ENCODE measurements at places on chromosomes 2 and 18.
A peak's percentile ranks its signal among the peaks of the same experiment; 100 is the strongest.

DNA sequence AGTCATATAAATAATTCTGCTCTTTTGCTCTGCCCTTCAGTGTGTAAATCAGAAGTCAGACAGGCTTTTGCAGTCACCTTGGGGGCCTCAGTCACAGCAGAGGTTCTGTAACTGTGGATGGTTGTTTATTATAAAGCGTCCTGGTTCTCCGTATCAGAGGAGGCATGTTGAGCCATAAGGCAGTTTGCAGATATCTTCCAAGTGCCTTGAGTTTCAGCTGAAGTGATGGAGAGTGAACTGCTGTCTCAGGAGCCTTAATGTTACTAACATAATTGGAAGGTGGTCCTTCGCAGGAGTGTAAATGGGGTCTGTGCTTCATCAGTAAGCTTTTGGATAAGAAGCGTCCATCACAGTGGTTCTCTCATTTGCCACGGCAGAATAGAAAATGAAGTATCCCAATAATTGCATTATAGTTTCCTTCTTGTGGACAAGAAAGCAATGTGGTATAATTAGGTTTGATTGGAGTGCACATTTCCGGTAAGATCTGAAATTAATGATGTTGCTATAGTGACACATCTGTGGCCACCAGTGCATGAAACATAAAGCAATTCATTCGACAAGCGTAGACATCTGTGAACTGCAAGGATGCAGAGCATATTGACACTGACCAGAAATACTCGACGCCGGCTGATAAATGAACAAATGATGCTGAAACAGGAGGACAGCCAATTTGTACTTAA lies 112.5 kb upstream of the NFATC1 start:
- no peak for DNase-seq

- no peak for DNase-seq
These were observed 14.9 kb downstream of the PROKR1 start for GRCh38 chr2:68658266-68658665.

GRCh38 chr18:40882468-40882867 lies 1072.6 kb upstream of the PIK3C3 start:
- DNase-seq = no peak

GRCh38 chr18:55775972-55776371 lies 188.0 kb upstream of the TCF4 start:
- no peak for DNase-seq

GRCh38 chr18:30987467-30988241 lies 54.9 kb downstream of the DSC3 start:
- DNase-seq = no peak

DNA sequence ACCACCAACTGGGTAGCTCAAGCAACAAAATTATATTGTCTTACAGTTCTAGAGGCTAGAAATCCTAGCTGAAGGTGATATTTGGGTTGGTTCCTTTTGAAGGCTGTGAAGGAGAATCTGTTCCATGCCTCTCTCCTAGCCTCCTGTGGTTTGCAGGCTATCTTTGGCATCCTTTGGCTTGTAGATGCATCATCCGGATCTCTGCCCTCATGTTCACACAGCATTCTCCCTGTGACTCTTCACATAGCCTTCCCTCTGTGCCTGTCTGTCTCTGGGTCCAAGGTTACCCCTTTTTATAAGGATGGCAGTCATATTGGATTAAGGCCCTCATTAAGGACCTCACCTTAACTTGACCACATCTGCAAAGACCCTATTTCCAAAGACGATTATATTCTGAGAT lies 78.6 kb upstream of the MAP3K20 start:
- no peak for DNase-seq

- no peak for DNase-seq
These were observed 344.8 kb downstream of the MTX2 start for GRCh38 chr2:176614049-176614448.

GRCh38 chr18:28189400-28190239 lies 12.7 kb upstream of the CDH2 start:
- no peak for DNase-seq

DNA sequence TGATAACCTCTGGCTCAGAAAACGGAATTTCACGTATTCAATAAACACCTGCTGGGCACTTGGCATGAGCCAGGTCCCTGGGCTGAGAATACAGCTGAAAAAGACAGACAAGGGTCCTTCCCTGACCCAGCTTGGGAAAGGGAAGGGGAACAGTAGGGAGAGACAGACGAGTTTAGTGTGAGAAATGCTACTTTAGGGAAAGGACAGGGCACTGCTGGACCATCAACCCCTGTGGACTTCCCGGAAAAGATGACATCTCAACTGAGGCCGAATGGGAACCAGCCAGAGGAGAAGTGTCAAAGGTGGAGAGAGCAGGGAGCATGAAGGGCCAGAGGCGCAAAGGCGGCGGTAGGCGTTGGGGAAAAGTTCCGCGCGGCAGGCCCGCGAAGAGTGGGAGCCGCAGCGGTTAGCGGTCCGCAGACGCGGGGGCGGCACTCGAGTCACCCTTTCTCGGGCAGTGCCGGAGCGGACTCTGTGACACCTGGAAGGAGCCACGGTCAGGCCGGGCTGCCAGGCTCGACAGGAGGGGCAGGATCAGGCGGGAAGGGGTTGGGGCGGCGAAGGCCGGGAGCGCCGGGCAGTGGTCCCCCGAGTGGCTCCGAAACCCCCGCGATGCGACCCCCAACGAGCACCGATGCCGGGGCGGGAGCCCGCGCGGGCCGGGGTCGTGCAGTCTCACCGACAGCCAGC lies 519 bp downstream of the TEX261 start:
- DNase-seq = peak; percentile 47

GRCh38 chr2:78498125-78498524 lies 527.4 kb upstream of the REG3G start:
- no peak for DNase-seq

DNA sequence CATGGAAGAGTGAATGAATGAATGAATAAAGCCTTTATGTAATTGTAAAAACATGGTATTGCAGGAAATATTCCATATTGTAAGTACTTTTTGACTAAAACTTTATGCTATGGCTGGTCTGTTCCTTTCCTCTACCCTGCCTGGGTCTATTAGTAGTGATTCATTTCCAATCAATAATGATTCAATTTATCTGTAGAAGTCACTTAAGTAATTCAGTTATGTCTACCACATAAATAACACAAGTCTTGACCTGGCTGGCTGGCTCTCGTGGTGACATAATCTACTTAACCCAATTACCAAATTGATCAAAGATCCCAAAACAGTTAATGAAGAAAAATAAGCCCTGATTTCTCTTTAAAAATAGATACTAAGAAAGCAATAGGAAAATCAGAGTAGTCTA lies 7.8 kb upstream of the ARHGAP28 start:
- no peak for DNase-seq

DNA sequence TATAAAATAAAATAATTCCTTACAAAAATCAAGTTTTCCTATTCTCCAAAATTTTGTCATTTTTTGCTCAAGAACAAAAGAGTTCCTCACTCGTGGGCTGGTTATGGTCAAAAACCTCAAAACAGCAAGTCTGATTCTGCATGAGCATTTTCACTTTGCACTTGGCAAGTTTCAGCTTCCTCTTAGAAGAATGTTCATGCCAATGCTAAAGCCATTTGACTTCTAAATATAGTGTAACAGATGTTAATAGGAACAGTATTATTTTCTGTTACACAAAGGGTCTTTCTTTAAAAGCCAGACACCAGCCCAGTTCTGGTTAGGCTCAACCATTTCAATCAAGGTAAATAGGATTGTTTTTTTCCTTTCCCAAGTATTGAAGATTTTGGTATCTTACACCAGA lies 261.3 kb upstream of the CCDC68 start:
- DNase-seq = no peak

GRCh38 chr2:11022591-11023273 lies 111.0 kb downstream of the KCNF1 start:
- DNase-seq = no peak

DNA sequence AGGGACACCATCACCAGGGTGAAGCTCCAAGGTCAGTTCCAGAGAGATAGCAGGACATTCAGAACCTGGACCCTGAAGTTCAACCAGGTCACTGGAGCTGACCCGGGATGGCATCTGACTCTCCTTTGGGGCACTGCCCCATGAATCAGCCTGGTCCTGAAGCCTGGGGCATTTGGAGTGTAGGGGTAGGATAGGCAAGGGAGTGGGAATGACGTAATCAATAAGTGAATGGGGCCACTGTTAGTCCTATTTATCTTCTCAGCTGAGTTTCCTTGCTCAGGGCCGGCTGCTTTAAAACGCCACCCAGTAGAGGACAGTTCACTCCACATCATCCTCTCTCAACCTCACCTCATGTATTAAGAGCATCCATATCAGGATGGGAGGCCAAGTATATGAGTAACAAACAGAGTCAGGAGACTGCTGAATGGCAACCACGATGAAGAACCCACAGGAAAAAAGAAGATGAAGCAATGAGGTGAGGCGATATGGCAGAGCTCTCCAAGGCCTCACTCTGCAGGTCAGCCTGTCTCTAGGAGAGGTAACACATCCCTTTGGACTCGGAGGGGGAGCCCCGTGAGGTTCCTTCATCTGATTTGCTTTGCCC lies 1.8 kb upstream of the RFX8 start:
- DNase-seq = no peak

DNA sequence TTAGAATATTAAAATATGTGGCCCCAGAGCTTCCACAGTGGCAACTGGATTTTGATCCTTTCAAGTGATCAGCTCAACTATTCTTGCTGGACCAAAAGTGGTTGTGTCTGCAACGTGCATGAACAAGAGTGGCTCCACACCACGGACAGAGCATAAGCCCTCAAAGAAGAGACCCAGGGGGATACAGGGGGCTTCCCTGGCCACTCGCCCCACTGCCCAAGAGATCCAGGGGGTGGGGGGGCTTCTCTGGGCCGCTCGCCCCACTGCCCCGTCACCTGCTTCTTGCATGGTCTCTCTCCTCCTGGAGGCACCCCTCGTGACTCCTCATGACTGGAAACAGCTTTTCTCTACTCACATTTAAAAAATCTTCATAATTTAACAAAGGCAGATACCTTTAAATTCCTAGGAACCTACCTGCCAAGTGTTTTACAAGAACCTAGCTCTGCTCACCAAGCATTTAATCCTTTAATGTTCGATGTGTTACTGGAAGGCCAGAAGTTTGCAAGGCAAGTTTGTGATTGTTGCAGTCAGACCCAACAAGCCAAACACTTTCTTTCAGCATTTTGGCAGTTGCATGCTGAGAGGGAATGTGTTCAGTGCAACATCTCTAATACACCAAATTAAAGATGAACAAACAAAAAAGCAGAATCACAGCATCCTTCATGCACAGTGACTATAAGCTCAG lies 174.3 kb downstream of the BCL2 start:
- no peak for DNase-seq

DNA sequence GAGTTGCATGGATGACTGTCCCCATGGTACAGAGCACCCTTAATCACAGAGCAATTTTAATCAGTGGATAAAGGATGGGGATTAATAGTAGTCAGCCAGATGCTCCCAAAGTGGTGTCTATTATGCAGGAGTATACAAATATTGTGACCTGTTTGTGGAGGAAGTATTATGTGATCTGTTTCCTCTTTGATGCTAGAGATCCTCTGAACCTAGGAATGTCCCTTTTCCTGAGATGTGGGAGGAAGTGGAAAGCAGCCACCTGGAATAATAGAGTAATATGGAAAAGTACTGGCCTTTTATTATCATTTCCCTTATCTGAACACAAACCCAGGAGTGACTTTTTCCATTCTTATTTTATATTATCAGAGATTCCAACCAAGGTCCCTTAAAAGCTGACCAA lies 94.2 kb upstream of the EFEMP1 start:
- no peak for DNase-seq

GRCh38 chr2:151769606-151770005 lies 35.3 kb upstream of the NEB start:
- no peak for DNase-seq

- DNase-seq = no peak
These were observed 15.0 kb upstream of the BMPR2 start for GRCh38 chr2:202361108-202361507.

GRCh38 chr2:19872302-19872701 lies 29.5 kb downstream of the TTC32 start:
- DNase-seq = no peak

DNA sequence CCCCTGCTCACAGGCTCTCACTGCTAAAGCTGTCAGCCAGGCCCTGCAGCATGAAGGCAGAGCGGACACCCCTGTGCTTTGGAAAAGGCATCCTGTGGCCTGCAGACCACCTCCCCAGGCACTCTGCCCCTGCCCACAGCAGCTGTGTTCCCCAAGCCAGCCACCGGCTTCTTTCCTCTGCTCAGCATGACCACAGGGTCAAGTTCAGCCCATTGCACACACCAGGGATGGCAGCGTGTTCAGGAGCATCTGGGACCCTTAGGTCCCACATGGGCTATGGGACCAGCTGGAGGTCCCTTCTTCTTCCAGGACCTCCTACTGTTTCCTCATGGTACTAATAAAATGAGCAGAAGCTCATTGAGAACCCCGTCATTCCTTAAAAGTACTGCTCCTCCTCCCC lies 118.4 kb upstream of the ACAA2 start:
- no peak for DNase-seq

DNA sequence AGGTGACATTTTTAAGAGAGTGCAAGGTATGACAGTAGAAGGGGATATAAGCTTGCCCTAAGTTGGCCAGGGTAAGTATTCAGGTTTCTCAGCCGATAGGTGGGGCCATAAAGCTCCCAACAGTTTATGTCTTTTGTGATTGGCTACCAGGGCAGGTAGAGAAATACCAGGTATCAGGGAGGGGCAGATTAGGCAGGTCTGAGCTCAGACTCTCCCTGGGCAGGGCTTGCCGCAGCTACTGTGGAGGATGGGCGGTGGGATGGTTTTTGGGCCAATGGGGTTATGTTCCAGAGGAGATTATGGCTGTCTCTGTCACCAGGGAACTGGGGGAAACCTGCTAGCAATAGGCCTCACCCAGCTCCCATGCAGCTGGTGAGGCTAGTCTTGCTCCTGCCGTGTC lies 211.6 kb downstream of the PTH2R start:
- DNase-seq = no peak

GRCh38 chr2:64637931-64638330 lies 15.8 kb downstream of the SERTAD2 start:
- no peak for DNase-seq
